ENCODE measurements at places on chromosomes 7 and 10.

- no peak for DNase-seq
Measured at GRCh38 chr10:119688033-119688508, 36.9 kb downstream of the BAG3 start.

DNA sequence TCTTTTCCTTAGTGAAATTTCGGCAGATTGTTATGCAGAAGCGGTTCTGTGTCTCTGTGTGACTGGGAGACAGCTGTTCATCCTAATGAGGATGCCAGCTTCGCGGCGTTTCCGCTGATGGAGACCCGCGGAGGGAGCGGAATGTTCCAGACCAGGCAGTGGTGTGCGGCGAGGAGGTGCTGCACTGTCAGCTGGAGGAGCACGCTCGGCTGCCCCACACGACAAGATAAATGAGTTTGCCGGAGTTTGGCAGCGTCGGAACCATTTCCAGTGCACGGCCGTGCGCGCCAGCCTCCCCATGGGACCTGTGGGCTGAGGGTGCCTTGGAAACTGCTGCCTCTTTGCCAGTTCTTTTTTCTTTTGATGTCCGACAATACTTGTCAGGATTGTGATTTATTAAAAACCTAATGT, 64.6 kb downstream of the WDR37 start:
- DNase-seq: no peak

GRCh38 chr10:36634916-36635315, 490.5 kb upstream of the ANKRD30A start:
- no peak for DNase-seq

DNA sequence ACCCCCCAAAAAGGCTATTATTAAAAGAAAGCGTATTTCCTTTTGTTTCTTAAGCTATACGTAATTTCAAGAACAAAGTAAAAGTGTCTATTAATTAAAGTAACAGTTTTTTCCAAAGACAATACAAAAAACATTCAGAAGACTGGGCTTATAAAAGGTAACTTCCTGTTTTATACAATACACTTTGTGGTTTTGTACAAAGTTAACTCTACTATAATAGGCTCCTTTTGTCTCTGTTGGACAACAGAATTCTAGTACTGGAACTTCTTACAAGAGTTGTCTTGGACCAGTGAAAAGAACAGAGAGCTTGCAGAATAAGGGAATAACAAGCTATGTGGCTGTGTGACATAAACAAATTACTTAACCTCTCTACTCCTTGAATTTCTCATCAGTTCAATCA, 21.5 kb downstream of the SFMBT2 start:
- DNase-seq: no peak
